ENCODE measurements at places on chromosomes 12 and 14.

- no peak for DNase-seq
Observed at GRCh38 chr12:25811656-25812126, 146.8 kb upstream of the RASSF8 start.

- DNase-seq: no peak
Observed at GRCh38 chr14:77924141-77924948, 124.4 kb downstream of the ADCK1 start.

- DNase-seq: no peak
Observed at GRCh38 chr12:132319359-132319950, 9.9 kb downstream of the GALNT9 start.

- DNase-seq: no peak
Observed at GRCh38 chr14:104450811-104451401, 128.7 kb upstream of the C14orf180 start.

- no peak for DNase-seq
Observed at GRCh38 chr12:123991372-123991951, 18.4 kb downstream of the ZNF664 start.

DNA sequence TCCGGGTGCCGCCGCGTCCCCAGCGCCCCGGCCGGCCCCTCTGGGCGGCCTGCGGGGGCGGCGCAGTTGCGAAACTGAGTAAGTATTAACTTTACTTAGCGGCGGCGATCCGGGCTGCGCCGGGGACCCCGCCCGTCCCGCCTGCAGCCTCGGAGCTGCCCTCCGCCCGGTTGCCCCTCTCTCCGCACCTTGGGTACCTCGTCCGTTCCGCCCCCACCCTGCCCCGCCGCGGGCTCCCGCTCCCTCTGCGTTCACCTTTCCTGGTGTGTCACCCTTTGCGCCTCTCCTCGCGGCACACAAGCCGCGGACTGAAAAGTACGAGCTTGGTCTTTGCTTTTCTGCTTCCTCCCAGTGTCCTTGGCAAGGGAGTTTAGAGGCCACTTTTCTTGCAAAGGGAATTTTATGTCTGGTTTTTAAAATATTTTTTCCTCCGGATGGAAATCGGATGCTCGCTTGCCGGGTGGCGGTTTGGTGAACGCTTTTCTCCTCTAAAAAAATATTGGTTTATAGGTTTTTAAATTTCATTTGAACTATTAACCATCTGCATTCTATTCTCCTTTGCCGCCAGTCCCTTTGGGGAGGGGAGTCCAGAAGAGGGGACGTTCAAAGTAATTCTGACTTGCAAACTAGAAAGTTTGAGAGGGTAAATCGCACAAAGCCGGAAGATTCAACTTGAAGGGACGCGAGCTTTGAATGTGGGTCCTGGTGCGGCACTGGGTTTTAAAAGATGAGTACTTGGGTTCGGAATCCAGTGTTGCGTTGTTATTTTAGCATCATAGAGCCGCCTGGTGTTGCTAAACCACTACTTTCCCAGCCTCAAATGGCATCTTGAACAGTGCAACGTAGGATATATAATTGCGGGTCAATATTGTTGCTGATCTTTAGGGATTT is 834 bp downstream of the RASSF8 start:
- DNase-seq: no peak

- no peak for DNase-seq
Observed at GRCh38 chr14:32468955-32469354, 139.9 kb downstream of the AKAP6 start.

DNA sequence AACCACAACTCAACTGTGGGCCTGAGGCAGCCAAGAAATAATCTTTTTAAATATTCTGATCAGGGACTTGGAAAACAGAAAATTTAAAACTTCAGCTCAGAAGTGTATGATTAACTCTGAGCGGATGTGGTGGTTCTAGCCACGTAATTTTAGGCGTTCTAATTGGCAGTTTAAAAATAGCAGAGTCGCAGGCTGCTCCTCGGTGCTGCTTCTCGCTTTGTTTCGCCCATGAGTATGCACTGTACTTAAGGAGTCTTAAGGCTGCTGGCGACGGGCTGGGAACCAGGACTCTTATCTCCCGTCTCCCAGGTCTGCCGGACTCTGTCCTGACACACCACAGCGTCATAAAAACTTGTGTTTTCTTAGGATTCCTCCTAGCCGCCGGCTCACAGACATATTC is 113.4 kb upstream of the PELI2 start:
- no peak for DNase-seq

DNA sequence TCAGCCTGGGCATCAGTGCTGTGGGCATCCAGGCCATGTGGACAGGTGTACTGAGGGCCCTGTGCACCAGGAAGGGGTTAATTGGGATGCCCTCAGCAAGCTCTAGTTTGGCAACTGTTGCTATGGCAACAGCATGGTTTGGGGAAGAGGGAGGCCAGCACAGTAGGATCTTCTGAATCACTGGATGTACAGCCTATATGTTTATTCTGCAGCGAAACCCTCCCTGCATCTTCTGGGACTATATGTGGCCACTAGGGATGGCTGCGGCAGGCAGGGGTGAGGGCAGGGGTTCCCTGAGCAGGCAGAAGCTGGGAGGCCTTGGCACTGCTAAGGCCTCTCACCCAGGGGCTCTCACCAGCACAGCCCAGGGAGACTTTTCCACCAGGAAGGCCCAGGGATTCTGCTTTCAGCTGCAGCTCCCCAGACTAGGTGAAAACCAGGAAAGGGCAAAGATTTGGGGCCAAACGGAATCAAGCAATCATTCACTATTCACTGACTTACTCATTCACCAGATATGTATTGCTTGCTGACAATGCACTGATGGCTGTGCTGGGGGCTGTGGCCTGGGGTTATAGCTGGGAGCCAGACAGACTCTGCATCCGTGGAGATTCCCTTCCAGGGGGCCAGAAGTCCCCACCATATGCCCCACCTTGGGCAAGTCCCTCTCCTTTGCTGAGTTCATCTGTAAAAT is 42.8 kb downstream of the IRF2BPL start:
- no peak for DNase-seq

DNA sequence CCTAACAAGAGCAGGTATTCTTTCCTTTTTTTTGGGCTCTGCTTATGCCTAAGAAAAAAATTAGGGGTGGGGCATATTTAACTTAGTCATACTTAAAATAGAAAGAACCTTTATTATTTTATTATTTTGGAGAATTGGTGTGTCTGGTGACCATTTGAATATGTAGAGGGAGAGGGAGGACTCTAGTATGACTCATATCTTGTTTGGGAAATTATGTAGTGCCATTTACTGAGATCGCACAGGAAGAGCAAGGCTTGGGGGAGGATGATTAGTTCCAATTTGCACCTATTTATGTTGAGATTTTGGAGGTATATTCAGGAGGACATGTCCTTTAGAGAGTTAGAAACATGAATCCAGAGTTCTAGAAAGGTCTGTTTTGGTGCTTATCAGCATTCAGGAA is 9.9 kb downstream of the ZNF410 start:
- DNase-seq: no peak

DNA sequence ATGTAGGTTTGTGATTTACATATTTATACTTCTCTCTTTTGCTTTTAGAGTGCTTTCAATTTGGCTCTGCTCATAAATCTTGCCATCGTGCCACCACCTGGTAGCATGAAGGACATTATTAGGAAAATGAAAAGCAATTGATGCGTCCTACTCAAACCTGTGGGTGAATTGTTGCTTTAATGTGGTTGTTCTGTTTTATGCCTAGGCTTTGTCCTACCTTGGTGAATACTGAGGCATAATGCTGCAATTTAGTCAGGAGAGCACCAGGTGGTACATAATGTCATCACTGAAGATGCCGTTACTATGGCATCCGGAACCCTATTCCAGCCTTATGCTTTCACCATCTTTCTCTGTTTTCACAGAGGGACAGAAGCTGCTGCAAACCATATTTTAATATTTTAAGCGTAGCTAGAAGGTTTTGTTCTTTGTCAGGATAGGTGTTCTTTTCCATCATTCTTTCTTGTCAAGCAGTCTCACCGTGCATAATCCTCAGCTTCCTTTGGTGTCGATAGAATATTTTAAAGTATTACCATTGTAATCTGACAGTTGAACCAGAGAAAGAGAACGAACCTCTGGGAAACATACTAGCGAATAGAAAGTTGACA is 68.5 kb upstream of the PKP2 start:
- DNase-seq: no peak

DNA sequence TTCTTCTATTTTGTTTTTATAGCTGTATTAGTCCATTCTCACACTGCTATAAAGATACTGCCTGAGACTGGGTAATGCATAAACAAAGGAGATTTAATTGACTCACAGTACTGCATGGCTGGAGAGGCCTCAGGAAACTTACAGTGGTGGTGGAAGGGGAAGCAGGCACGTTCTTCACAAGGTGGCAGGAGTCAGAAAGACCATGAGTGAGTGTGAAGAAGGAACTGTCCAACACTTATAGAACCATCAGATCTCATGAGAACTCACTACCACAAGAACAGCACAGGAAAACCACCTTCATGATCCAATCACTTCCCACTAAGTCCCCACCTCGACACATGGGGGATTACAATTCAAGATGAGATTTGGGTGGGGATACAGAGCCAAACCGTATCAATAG is 42.3 kb downstream of the ARMH4 start:
- DNase-seq: no peak

DNA sequence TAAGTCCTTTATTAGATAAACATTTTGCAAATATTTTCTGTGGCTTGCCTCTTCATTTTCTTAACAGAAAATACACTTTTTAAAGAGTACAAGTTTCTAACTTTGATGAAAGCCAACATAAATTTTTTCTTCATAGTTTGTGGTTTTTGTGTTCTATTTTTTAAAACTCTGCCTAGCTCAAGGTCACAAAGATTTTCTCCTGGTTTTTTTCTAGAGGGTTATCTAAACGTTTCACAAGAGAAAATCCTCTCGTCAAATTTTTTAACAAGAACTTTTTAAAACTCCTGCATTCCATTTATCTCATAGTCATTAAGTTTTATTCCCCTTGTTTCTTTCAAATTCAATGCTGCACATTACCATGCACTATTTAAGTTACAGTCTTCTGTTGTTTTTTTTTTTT is 8.2 kb downstream of the AREL1 start:
- DNase-seq: no peak

GRCh38 chr12:9211687-9212086 is 3.5 kb upstream of the PZP start:
- DNase-seq: no peak

- no peak for DNase-seq
Observed at GRCh38 chr12:124687917-124688316, 120.5 kb upstream of the NCOR2 start.

GRCh38 chr14:103281496-103282231 is 52.4 kb upstream of the EIF5 start:
- DNase-seq: no peak

GRCh38 chr12:4221258-4221620 is 52.3 kb upstream of the CCND2 start:
- no peak for DNase-seq

DNA sequence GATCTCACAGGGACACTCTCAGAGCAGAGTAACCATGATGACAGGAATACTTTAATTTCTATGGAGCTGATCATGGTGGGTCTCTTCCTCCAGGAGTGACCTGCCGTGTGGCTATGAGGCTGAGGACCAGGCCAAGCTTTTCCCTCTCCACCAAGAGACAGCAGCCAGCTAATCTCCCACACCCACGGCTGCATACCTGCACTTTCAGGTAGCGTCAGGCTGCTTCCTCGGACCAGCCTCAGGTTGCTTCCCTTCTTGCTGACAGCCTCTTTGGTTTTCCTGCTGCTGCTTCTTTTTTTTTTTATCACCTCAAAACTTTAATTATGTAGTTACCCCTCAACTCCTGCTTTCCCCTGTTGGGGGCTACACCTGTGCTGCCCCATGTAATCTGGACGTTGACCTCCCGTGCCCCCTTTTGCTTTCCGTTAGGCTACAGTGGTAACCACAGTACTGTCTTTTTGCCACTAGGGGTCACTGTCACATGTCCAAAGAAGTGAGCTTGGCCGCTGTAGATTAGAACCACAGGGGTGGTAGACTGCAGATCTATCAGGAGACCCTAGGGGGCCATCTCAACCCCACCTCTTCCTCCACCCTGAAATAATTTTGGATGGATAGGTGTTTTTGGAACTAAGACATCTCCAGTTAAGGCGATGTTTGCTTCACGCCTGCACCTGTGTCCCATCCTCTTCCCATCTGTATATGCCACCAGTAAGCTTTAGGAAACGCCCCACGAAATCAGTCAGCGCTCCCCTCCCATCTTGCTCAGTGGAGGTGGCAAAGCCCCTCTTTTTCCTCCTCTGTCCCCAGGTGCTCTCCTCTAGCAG is 7.8 kb upstream of the PIP4K2C start:
- DNase-seq: peak; percentile 47

DNA sequence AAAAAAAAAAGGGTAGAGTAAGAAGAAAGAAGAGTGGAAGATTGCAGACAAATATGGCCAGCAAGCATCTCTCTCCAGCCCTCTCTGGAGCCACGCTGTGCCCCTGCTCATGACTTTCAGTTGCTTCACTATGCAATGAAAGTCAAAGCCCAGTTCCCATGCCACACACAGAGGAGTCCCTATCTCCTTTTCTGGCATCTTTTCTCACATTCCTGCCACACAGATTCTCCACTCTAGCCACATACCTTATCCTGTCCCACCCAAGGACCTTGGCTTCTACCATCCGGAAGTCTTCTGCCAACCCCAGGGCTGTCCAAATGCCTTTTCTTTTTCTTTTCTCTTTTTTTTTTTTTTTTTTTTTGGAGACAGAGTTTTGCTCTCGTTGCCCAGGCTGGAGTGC is 39.3 kb upstream of the CAPRIN2 start:
- DNase-seq: no peak

DNA sequence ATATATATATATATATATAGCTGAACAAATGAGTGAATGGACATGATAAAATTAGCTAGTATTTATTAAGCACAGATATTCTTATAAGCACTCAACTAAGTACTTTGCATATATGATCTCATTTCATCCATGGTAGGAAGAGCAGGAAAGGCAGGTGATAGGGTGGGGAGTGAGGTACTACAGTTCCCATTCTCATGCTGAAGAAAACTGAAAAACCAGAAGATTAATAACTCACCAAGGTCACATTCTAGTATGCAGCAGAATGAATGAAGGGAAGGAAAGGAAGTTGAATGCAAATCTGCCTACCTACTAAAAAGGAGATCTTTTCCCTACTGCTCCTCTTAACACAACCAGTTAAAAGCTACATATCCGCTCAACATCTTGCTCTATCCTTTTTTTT is 298.1 kb upstream of the TMPO start:
- no peak for DNase-seq

- no peak for DNase-seq
Observed at GRCh38 chr14:43671716-43672485, 835.2 kb downstream of the FSCB start.

GRCh38 chr12:93759512-93760081 is 82.4 kb downstream of the CRADD start:
- no peak for DNase-seq

DNA sequence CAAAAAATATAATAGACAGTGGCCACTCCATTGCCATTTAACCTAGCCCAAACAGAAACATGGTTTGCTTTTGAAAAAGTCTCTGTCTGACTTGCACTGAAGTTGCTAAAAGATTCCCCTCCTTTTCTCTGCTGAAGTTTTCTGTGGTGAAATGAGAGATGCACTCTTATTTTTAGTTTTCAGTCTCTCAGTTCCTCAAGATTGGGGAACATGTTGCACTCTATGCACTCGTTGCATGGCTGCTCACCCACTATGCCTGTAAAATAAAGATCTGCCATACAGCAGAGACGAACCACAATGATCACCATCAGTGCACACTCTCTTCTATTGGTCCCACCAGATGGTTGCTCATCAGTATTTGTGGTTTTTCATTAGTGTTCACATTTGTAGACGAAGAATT is 13.1 kb upstream of the DAAM1 start:
- no peak for DNase-seq

Data from stimulated activated CD8-positive, alpha-beta memory T cell treated with anti-CD3 and anti-CD28 coated beads, Interleukin-4, amount 100 ng/mL, for 1 hour (primary cell).